Activated CD8-positive, alpha-beta memory T cell treated with anti-CD3 and anti-CD28 coated beads for 48 hours (primary cell): ENCODE measurements at places on chromosomes 5 and 9.

GRCh38 chr5:151721087-151721646 is 34.5 kb upstream of the SPARC start:
- DNase-seq = no peak

GRCh38 chr9:109118808-109119438 is 824 bp downstream of the TMEM245 start:
- no peak for DNase-seq

DNA sequence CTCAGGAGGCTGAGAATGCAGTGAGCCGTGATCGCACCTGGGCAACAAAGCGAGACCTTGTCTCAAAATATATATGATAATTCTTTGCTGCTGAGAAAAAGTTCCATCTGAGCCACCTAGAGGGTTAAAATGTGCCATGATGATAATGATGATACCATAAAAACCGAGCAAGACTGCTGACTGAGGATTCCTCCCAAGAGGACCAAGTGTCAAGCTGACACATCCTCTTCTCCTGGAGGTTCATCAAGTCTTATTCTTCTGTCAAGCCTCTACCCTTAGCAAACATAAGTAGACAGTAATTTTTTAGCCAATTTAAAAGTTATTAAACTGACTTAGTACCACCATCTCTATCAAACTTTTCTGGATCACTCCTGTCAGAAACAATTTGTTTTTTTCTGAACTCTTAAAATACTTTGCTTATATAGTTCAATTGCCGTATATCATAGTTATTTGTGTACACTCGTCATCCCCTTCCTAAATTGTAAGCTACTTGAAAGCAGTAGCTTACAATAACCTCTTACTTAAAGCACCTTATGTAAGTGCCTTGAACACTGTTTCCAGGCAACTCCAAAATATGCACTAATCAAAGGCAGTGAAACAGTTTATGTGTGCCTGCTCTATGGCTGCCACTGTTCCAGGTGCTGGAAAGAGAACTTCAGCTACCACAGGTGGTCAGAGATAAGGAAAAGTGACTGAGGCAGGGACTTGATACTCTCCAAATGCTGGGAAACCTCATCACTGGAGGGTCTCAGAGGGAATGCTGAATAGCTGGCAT is 57.4 kb downstream of the SCAI start:
- DNase-seq = no peak

- no peak for DNase-seq
Observed at GRCh38 chr5:56269216-56269927, 36.2 kb upstream of the ANKRD55 start.

DNA sequence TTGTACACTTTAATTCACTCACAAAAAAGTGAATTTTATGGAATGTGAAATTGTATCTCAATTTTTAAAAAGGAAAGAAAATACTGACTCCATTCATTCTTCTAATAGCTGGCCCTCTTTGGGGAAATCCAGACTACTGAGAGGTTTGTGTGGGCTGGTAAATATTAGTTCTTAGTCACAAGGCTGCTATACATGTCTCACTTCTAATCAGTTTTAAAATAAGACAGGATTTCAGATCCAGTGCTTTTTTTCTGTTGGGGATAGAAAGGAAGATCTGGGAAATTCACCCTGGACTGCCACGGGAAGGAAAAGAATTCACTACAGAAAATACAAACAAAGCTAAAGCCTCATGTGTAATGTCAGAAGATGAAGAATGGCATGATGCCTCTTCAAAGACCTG is 32.7 kb upstream of the ADAMTSL1 start:
- no peak for DNase-seq

- no peak for DNase-seq
Observed at GRCh38 chr9:121292801-121293241, 24.9 kb downstream of the GSN start.
